Activated CD8-positive, alpha-beta memory T cell treated with anti-CD3 and anti-CD28 coated beads, Interleukin-2, amount 10 ng/mL, durations not matched to agents 7 days and 5 days (primary cell): ENCODE measurements at places on chromosomes 11 and 22.

DNA sequence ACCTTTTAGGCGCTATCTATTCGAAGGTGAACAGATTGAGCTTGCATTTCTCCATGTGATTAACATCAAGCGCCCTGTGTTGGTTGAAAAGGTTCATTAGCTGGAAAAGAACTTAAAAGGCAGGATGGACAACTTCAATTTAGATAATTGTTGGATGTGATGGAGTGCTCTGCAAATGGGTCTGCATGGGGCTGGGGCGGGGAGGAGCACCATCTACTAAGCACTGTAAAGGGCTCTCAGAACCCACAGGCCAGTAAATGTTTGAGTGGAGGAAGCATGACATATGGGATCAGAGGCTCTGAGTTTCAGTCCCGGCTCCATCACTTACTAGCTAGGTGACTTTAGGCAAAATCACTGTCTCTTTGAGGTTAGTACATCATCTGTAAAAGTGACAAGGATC, 28.2 kb downstream of the ARL14EP start:
- no peak for DNase-seq

DNA sequence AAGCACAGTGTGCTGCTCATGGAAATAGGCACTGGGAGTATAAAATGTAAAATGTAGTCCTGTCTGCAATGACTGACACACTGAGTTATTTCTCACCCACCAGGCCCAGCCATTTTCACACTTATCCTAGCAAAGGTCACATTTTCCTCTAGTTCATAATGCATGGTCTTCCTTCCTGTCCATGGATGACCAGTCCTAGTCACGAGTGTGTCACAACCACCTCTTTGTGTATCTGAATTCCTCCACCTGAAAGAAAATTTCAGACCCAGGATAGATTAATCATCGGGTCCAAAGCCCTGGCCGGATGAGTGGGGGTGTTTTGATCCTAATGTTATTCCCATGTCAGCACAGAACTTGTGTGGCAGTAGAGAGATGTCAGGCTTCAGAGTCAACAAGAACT, at the start of gene MRGPRX4:
Gene MRGPRX4 (plus strand): TSS at position 172 of the 400 bp plus-strand sequence. CDS start 420 bp downstream, outside the sequence.
- no peak for DNase-seq

- DNase-seq = no peak
Observed at GRCh38 chr11:36373016-36374010, 77.2 kb downstream of the PRR5L start.

DNA sequence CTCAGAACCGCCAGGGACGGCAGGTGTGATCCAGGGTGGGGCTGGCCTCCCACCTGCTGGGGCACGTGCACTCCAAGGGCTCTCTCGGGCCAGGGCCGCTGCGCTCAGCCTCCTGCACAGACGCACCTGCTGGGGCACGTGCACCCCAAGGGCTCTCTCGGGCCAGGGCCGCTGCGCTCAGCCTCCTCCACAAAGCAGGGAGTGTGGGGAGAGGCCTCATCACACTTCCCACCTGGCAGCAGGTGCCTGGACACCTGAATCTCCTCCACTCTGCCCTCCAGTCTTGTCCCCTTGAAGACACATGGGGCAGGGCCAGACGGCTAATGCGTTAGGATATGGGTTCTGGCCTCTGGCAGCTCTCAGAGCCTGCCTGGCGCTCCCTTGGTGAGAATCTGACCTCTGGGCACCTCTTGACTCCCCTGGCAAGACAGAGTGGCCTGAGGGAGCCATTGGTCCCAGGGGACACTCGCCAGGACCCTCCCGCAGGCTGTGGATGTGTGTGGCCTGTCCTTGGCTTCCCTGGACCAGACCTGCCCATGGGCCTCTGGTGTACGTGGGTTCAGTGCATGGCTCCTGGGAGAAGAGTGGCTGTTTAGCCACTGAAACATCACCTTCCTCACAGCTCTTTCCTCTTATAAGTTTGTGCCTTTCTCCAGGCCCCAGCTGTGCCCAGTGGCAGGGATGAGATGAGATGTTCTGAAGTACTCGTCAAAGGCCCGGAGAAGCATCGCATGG, 73.5 kb downstream of the BRD1 start:
- peak; percentile 38 for DNase-seq

- no peak for DNase-seq
Observed at GRCh38 chr11:64924910-64925284, 408 bp downstream of the PPP2R5B start.
